ENCODE measurements at places on chromosomes 4 and X. TPM values are rescaled to one million over a fixed set of nuclear protein-coding genes. Genes with fewer than 3 reads are reported as not detected.

- no peak for DNase-seq
These were observed 90.9 kb downstream of the SH3RF1 start for GRCh38 chr4:169179609-169180521.

DNA sequence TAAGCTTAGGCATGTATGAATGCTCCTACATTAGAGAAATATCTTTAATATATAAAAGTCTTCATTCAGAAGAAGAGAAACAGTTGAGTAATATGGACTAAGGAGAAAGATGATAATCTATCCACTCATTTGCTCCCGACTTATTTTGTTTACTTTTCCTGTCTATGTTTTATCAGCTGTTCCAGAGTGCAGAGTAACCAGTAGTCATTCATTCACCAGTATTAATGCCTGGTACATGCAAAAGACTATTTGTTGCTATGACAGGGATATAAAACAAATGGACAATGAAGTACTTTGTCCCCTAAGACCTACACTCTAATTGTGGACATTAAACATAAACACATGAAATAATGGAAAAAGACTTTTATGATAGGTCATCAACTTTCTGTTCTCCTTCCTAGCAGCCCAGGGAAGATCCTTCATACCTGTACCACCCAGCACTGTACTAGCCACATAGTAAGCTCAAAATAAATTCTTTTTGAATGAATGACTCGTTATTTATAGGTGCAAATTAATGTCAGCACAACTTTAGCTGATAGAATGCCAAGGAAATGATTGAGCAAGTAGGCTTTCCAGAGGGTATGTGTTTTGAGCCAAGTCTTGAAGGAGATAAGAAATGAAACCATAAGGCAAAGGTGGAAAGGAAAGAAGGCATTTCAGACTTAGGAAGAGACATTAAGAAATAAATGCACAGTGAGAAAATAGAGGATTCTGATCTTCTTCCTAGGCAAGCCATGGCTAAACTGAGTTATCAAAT, 45.0 kb upstream of the IL13RA1 start:
- no peak for DNase-seq

DNA sequence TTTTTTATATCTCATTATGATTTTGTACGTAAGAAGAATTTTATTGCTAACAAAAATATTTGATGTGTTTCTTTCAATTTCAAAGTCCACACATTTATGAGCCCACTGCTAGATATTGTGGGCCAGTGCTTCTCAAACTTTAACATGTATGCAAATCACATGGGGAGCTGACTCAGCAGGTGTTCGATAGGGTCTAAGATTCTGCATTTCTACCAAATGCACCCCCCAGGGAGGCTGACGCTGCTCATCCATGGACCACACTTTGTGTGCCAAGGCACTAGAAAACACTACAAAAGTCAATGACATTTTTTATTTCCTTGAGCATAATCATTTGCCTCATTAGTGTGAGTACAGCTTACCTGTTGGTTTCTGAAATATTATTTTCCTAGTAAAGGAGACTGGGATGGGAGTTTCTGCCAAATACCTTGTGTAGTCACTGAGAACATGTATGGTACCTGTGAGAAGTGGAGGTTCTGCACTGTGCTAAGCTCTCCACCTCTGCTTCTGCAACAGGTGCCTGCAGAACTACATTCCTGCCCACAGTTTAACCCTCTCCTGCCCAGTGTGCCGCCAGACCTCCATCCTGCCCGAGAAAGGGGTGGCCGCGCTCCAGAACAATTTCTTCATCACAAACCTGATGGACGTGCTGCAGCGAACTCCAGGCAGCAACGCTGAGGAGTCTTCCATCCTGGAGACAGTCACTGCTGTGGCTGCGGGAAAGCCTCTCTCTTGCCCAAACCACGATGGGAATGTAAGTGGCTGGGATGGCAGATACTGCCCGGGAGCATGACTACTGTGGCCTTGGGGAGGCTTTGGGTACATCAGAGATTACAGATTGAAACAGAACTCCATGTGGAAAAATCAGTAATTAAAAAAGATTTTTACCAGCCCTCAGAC, 68.9 kb upstream of the MND1 start:
- no peak for DNase-seq

RIBC1 gene
- polyA plus RNA-seq: 0.26 TPM

- no peak for DNase-seq
These were observed 647.2 kb upstream of the FRG1 start for GRCh38 chr4:189293459-189293858.
